ENCODE measurements at places on chromosomes 1 and 21.

GRCh38 chr1:54157401-54157800, 4.6 kb upstream of the CDCP2 start:
- no peak for DNase-seq

DNA sequence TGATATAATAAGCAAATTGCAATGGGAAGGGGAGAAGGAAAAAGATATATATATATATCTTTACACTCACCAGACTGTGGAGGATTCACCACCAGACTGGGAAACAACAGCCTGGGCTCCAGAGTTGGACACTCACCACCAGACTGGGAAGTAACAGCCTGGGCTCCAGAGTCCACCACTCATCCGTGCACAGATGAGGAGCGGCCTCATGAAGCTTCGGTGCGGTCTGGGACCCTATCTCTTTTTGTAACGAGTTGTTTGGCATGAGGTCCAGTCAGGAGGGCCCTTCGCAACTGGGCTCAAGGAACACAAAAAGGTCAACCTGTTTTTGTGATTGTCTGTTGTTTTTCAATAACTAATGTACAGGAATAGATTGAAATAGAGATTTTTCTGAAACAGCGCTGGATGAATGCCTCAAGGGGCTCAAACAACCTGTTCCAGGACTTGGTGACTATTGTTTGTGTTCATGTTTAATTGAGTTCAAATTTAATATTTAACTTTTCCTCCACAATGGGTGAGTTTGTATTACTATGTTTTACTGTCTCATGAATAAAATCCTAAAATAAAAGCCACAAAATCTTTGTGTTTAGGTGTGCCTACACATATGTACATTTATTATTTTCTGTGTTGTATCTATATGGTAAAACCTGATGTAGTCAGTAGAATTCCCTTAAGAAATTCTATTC, 40.1 kb downstream of the S100A10 start:
- DNase-seq, result no peak

GRCh38 chr1:241172486-241172885, 184.5 kb downstream of the RGS7 start:
- DNase-seq, result no peak

GRCh38 chr1:1307923-1308755, at the start of the genes ACAP3 and PUSL1:
ACAP3 (minus strand) TSS chr1:1307930; CDS start chr1:1307815, 115 bp downstream.
PUSL1 (plus strand) TSS chr1:1308597; CDS start chr1:1308644, 47 bp downstream.
- peak; percentile 86 for DNase-seq

DNA sequence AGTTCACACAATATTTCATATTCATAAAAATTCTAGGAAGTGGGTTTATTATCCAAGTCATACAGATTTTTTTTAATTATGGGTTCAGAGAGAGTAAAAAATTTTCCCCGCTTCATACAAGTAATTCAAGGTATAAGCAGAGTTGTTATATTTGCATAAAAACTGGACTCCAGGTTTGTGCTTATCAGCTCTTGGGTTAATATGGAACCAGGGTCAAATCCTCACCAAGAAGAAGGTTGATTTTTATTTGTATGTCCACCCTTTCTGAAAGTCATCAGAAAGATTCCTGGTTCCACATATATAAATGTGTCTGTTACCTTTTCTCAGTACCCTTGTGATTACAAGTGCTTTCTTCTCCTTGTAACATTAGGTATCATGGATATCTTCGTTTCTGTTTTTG, 143.8 kb upstream of the PKN2 start:
- DNase-seq, result no peak

DNA sequence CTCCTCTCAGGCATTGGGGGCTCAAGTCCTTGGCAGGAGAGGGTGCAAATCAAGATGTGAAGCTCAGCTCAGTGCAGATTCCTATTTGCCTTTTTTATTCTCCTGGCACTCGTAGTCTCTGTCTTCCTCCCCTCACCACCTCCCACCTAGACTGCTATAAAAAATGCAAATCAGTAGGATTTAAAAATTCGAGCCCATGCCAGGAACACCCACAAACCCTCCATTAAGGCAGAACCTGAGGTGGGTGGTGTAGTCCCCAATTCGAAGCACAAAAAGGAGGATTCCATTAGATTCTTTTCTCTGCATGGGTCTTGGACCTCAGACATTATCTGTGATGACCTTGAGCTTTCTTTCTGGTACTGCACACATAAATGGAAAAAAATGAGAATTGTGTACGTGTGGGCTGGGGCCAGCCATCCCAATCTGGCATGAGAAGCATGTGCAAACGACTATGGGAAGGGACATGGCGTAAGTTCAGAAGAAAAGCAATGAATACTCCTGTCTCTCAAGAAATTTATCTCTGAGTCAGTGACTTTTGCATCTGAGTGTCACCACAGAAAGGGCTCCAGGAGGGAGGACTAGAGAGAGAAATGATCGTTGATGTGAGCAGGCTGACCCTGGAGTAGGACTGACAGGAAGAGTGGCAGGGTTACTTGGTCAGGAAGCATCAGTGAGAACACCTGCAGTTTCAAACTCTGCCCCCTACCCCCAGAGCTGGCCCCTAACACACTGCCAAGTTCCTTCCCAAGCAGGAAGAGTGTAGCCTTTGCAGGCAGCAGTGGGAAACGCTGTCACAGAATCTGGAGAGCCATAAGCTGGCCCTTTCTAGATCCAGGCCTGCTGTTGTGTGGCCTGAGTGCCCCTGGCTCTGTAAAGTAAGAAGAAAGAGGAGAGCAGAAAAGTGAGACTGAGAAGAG, 1.7 kb downstream of the INKA2 start:
- DNase-seq, result no peak

GRCh38 chr1:54405898-54406293, 298 bp downstream of the SSBP3 start:
- DNase-seq, result no peak

DNA sequence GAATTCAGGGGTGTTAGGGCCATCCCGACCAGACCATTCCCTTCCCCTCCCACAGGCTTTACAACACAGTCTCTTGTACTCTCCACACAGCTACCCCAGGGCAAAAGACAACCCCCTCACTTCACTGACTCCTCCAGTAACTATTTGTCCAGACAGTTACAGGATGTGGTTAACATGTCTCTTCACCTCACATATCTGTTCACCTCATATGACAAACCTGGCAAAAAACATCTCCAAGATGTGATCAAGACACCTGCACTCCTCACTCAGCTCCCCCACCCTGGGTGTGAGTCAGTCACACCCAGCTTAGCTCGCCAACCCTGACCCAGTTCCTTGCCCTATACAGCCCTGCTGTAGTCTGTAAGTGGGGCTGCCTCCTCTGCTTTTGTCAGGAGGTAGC, 490.5 kb upstream of the CHRM3 start:
- no peak for DNase-seq

GRCh38 chr1:22665752-22666151, 12.7 kb downstream of the C1QB start:
- no peak for DNase-seq

- no peak for DNase-seq
Observed at GRCh38 chr1:7383671-7384520, 387.2 kb upstream of the VAMP3 start.

DNA sequence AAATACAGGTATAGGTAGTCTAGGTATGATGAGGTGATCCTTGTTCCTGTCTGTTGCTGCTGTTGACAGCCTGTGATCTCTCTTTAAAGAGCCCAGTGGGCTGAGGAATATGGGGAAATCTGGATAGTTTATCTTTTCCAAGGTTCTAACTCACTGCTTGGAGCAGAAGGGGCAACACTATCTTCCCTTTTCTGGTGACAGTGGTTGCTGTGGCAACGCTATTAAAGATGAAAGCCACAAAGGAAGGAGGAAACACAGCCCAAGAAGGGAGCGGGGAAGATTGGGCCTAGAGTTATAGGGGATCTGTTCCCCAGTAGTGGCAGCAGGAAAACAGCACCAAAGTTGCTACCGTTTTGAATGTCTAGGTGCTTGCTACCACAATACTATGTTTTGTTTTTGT, 8.8 kb downstream of the PCP4L1 start:
- no peak for DNase-seq

- DNase-seq, result no peak
Observed at GRCh38 chr1:228737601-228738041, 2.3 kb downstream of the RHOU start.

- no peak for DNase-seq
Observed at GRCh38 chr1:26775666-26776065, 12.1 kb upstream of the PIGV start.

- no peak for DNase-seq
Observed at GRCh38 chr1:193311226-193311948, 125.0 kb upstream of the B3GALT2 start.

- no peak for DNase-seq
Observed at GRCh38 chr1:52913014-52913413, 8.5 kb downstream of the ECHDC2 start.

- DNase-seq, result no peak
Observed at GRCh38 chr1:76568573-76569238, 298.6 kb upstream of the ST6GALNAC5 start.

DNA sequence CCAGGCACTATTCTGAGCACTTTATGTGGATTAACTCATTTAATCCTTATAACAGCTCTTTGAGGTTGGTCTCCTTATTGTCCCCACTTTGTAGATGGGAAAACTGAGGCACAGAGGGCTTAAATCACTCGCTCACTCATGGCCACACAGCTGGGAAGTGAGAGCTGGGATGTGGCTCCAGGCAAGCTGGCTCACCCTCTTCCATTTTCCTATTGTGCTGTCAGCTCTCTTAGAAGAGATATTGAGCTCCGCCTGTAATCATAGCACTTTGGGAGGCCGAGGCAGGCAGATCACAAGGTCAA, 3.8 kb upstream of the COL8A2 start:
- no peak for DNase-seq

DNA sequence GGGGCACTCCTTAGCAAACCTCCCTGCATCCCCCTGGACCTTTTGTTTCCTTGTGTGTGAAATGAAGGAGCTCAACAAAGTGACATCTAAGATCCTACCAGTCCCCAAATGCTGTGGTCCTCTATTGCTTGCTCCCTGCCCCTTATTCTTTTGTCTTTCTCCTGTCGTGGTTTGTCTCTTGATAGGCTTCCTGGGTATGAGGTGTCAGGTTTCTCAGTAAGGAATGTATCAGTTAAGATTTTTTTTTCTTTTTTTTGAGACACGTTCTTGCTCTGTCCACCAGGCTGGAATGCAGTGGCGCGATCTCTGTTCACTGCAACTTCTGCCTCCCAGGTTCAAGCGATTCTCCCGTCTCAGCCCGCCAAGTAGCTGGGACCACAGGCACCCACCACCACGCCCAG, 16.8 kb downstream of the CNIH3 start:
- DNase-seq, result no peak
